LHCN-M2 (cell line): ENCODE measurements at places on chromosomes 5 and 9. TPM values are rescaled to one million over a fixed set of nuclear protein-coding genes. Genes with fewer than 3 reads are reported as not detected.

Gene HAVCR2
- 0.06 and 0.17 TPM in 2 replicates for total RNA-seq

- DNase-seq: no peak
Measured at GRCh38 chr9:37480759-37481158, 5.0 kb upstream of the POLR1E start.

DNA sequence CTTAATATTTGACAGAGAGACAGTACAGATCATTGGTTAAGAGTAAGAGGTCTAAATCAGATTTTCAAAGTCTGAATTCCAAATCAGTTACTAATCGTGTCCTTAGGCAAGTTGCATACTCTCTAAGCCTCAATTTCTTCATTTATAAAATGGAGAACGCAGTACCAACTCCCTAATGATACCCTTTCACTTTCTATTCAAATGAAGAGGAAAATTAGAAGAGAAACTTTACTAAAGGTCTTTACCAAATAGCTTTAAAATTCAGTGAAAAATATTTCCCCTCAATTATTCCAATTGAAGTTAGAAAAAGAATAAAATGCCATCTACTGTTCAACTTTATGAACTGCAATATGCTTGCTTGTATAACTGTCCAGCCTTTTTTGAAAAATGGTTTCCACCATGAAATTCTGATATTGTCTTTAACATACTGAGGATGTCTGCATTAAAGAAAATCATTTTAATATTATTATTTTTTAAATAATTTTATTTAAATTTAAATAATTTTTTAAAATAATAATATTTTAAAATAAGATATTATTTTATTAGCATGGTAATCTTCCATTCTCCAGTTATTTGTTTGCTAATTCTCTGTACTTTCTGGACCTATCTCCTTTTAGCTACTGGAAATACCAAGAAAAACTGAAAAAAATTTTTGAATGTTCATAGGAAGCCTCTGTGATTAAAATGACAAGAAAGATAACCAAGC is 36.0 kb downstream of the POC5 start:
- peak; percentile 51 for DNase-seq

GRCh38 chr9:95058795-95059386 is 258.6 kb downstream of the FANCC start:
- peak; percentile 36 for DNase-seq

Gene PCDHB5
- 0.63 and 1.1 TPM in 2 replicates for total RNA-seq

GRCh38 chr5:61262080-61262479 is 70.0 kb upstream of the ZSWIM6 start:
- DNase-seq: no peak

DNA sequence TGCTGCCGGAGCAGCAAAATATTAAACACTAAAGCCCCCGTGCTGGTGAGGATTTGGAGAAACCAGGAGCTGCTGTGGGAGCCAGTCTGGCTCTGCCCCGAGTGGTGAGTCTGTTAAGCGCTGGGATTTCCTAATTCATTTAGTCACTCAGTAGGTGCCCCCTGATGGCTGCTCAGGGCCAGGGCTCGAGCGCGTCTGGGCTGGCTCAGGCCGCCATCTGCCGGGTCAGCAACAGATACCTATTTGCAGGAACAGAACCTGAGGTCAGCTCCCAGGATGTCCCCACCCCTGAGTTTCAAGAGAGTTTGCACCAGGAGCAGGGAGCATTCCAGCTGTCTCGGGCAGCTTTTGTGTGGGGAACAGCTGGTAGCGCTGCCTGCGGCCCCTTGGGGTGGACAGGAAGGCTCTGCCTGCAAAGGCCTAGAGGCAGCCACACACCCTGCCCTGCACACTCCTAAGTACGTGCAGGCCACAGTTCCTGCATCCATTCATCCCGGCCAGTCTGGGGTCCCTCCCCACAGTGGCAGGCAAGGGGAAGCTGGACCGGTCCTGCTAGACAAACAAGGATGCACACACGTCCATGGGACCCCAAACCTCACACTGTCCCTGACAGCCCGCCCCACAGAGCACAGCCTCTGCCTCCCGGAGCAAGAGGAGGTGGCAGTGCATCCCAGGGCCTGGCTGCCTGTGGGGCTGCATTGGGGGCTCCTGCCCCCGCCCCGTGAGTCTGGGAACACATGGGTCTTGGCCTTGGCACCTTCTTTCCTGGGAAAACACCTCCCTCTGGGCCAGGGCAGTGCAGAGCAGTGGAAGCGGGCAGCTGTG is 83.7 kb downstream of the ADAMTS2 start:
- DNase-seq: peak; percentile 45

- no peak for DNase-seq
Measured at GRCh38 chr5:73039082-73039481, 81.3 kb upstream of the TMEM171 start.

- peak; percentile 86 for DNase-seq
Measured at GRCh38 chr9:108565651-108566378, 290.0 kb downstream of the ACTL7B start.

Gene FKTN
- 67.2 and 132 TPM in 2 replicates for total RNA-seq

Gene IFNB1
- total RNA-seq: not detected in 2 replicates

Gene GPRIN1
- total RNA-seq: 11.7 and 16.2 TPM in 2 replicates

GRCh38 chr5:3194271-3194670 is 401.4 kb upstream of the IRX1 start:
- no peak for DNase-seq

DNA sequence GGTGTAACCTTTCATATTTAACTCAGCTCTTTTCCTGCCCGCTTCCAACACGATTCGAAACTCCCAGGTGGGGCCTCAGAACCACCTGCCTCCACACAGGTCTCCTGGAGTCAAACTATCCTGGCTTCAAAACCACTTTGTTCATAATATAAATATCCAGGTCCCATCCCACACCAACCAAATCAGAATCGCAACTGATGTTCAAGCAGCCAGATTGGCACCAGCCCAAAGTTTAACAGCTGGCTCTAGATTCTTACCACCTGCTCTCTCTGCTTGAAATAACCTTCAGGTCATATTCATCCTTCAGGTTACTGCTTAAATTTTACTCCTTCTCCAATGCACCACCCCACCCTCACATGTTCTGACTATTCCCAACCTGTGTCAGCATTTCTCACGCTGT is 231.4 kb upstream of the TRPM3 start:
- no peak for DNase-seq

DNA sequence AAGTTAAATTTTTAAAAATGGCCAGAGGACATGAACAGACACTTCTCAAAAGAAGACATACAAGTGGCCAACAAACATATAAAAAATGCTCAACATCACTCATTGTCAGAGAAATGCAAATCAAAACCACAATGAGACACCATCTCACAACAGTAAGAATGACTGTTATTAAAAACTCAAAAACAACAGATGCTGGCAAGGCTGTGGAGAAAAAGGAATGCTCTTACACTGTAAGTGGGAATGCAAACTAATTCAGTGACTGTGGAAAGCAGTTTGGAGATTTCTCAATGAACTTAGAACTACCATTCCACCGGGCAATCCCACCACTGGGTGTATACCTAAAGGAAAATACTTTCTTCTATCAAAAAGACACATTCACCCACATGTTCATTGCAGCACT is 168.5 kb upstream of the PIK3R1 start:
- peak; percentile 84 for DNase-seq

GRCh38 chr9:21903380-21903965 is 90.7 kb downstream of the CDKN2A start:
- DNase-seq: no peak

GRCh38 chr9:96392263-96392662 is 8.8 kb upstream of the SLC35D2 start:
- DNase-seq: no peak
